SK-N-DZ (cell line): ENCODE measurements at places on chromosomes 7 and 10.

GRCh38 chr10:121417298-121417697, 180.9 kb downstream of the FGFR2 start:
- DNase-seq: no peak

DNA sequence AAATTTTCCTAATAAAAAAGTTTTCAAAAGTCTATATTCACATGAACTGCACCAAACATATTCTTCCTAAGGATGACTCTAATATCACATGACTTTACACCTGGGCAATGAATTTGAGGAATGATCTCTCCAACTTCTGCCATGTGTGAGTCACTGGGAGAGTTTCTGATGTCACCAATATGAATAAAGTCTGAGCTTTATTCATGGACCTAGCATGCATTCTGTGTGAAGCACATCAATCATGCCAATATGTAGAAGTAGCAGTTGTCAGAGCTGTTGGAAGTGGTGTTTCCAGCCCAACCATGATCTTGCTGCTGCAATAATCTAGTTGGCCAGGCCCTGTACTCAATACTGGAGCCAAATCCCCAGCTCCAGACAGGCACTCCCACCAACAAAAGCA, 91.7 kb upstream of the IFRD1 start:
- DNase-seq: no peak

GRCh38 chr7:128026551-128026950, 4.7 kb downstream of the LRRC4 start:
- DNase-seq: no peak

DNA sequence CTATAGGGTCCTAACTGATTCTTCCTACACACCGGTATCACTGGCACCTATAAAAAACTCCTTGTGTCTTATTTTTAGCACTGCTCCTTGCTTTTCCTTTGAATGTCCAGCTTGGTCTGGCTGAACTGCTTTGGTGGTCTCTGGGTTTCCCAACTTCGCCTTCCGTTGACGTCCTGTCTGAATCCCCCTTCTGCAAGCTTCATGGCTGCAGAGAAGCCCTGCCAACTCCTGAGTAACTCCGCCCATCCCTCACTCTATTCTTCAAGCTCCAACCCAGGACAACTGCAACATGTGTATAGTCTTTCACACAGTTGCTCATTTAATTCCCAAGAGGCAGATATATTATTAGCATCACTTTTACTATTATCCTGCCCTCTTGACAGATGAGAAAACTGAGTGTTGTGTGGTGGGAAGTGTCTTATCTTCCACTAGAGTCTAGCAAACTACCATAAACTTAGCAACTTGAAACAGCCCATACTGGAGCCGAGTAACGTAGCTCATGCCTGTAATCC, 40.9 kb downstream of the MTURN start:
- no peak for DNase-seq

DNA sequence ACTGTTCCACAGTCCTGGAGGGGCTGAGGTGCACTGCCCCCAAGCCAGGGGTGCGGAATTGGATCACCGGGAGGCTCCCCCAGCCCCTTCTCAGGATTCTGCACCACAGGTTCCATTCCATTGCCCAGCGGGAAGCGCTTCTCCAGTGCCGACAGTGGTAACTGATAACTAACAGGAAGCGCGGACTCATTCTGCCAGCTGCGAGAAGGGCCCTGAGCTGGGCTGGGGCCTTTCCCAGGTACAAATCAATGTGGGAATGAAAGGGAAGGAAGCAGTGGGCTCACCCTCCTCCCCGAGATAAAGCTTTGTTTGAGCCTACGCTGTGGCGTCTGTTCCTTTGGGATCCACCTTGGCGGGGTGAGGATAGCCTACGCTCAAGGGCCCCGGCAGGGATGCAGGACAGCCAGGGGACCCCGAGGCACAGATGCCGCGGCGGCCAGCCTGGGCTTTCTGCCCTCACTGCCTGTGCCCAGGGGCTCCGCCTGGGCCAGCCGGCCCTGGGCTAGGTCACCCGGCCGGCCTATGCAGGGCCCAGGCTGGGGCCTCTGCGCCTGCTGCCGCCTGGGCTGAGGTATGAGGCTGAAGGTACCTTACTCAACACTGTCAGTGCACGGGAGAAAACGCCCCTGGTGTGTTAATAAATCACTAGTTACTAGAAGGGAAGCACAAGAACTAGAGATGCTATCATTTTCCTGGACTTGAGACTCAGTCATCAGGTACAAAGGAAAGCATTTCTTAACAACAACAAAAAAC, 39.4 kb downstream of the EN2 start:
- no peak for DNase-seq

- no peak for DNase-seq
These were observed 90.2 kb upstream of the ABI1 start for GRCh38 chr10:26950934-26951333.

- peak; percentile 31 for DNase-seq
These were observed 59.9 kb downstream of the MRPL32 start for GRCh38 chr7:42991913-42992591.

DNA sequence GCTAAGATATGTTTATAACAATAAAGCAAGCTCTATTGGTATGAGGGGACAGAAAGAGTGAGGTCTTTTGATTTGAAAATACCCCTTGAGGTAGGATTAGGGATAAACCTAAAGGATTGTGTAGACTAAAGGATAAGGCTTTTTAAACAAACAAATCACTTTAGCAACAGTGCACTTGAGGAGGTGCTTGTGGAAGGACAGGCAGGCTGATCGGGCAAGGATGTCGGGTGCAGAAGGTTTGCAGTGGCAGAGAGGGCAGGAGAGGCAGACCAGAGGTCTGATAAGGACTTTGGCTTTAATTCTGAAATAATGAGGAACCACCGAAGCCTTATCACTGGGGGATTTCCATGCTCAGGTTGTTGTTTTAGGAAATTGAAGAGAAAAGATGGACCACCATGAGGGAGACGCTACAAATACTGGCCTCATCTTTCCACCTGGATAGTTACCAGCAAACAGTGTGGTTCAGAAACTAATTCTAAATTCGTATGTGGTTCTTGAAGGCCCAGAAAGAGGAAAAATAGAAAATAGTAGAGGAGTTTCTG, 119.5 kb upstream of the KLF6 start:
- no peak for DNase-seq

GRCh38 chr7:15751191-15751701, 64.8 kb upstream of the MEOX2 start:
- no peak for DNase-seq

- no peak for DNase-seq
These were observed 45.9 kb downstream of the MTURN start for GRCh38 chr7:30180718-30181117.
